ENCODE measurements at places on chromosomes 6 and 20. TPM values are rescaled to one million over a fixed set of nuclear protein-coding genes. Genes with fewer than 3 reads are reported as not detected.
A peak's percentile ranks its signal among the peaks of the same experiment; 100 is the strongest.

The SPTLC3 gene
- total RNA-seq = 4.1 TPM

The DDO gene
- total RNA-seq = 1.3 TPM

GRCh38 chr20:24636626-24637025 is 167.2 kb downstream of the SYNDIG1 start:
- no peaks in the 10 kb centered on the region for H3K36me3 ChIP-seq
- no peaks in the 10 kb centered on the region for H3K4me1 ChIP-seq
- DNase-seq = no peak
- no peak overlapping the region for H3K27ac ChIP-seq
- H3K27me3 ChIP-seq = no peaks in the 10 kb centered on the region

GRCh38 chr6:154169193-154169847 is 130.3 kb downstream of the OPRM1 start:
- no peak overlapping the region for H3K4me3 ChIP-seq
- H3K27ac ChIP-seq = no peak overlapping the region
- H3K4me1 ChIP-seq = no peaks in the 10 kb centered on the region
- no peak for DNase-seq
- no peaks in the 10 kb centered on the region for H3K27me3 ChIP-seq

DNA sequence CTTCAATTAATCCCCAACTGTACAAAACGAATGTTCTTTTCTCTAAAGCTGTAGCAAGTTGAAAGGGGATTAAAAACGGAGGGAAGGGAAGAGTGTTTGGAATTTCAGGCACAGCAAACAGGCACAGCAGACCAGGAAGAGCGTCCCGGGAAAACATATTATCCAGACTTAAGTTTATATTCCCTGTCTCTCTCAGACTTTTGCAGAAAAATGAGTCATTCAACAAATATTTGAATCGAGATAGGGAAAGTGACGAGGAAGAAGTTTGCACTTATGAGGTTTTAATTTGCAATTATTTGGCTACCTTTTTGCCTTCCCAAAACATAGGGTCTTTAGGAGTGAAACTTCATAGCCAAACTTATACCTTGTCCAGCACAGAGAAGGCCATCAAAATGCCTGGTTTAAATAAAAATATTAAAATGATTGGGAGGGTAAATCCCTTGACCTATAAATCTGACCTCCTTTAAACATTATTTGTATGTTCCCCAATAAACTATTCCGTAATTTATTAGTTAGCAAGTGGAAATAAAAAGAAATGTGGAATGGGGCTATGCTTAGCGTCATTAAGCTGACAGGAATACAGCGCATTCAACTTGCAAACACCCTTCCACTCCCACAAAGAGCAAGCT is 16.0 kb downstream of the HFE start:
- no peak for DNase-seq
- no peaks in the 10 kb centered on the region for H3K36me3 ChIP-seq
- H3K4me1 ChIP-seq = no peaks in the 10 kb centered on the region
- no peaks in the 10 kb centered on the region for H3K27me3 ChIP-seq
- peak overlapping the region; percentile 38 for H3K4me3 ChIP-seq

The LY6G5C gene
- total RNA-seq = 3.3 TPM

DNA sequence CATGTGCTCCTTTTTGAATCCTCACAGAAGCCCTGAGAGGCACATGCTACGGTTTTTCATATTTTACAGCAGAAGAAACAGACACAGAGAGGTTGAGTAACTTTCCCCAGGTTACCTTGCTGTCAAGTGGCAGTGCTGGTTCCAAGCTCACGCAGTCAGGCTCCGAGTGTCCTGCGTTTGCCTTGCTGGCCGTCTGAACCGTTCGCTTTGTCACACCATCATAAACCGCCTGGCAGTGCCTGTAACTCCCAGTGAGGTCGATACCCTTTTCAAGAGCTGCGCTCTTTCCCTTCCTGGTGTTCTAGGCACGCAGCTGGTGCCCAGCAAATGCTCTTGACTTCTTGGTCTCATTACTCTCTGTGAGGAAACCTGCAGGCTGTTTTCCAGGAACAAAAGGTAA is 31.3 kb upstream of the KCNG1 start:
- DNase-seq = no peak
- H3K27ac ChIP-seq = no peak overlapping the region
- no peaks in the 10 kb centered on the region for H3K4me1 ChIP-seq
- no peak overlapping the region for H3K4me3 ChIP-seq

- no peak overlapping the region for H3K4me3 ChIP-seq
- H3K27me3 ChIP-seq = no peaks in the 10 kb centered on the region
- no peaks in the 10 kb centered on the region for H3K4me1 ChIP-seq
- no peak overlapping the region for H3K27ac ChIP-seq
- no peaks in the 10 kb centered on the region for H3K36me3 ChIP-seq
Measured at GRCh38 chr20:2230726-2231488, 64.9 kb upstream of the TGM3 start.

The OTOR gene
- total RNA-seq = not detected

GRCh38 chr6:28953585-28954258 is 29.9 kb upstream of the TRIM27 start:
- no peak overlapping the region for H3K27ac ChIP-seq
- no peaks in the 10 kb centered on the region for H3K36me3 ChIP-seq
- no peak for DNase-seq

The RNF182 gene
- 0.60 TPM for total RNA-seq

DNA sequence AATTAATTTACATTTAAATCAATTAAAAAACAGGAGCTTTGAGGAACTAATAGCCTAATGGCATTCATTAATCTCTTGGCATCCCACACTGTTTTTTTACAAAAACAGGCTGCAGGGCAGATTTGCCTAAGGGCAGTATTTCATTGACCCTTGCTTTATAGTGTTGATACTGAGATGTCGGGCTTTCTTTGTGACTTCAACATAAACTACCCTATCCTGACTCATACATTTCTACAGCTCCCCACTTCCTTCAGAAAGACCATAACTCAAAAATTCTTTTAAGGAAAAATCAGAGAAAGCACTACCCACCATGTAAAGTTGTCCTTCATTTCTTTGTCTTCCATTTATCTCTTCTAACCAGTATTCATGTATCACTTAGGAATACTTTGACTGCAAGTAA is 92.2 kb upstream of the NT5E start:
- no peaks in the 10 kb centered on the region for H3K4me1 ChIP-seq
- no peak for DNase-seq
- H3K4me3 ChIP-seq = no peak overlapping the region
- no peak overlapping the region for H3K27ac ChIP-seq
- no peaks in the 10 kb centered on the region for H3K27me3 ChIP-seq
- no peaks in the 10 kb centered on the region for H3K36me3 ChIP-seq

- DNase-seq = no peak
- no peak overlapping the region for H3K27ac ChIP-seq
- no peak overlapping the region for H3K4me3 ChIP-seq
- H3K4me1 ChIP-seq = no peaks in the 10 kb centered on the region
- H3K27me3 ChIP-seq = no peaks in the 10 kb centered on the region
- no peaks in the 10 kb centered on the region for H3K36me3 ChIP-seq
Measured at GRCh38 chr6:161271343-161272030, 2.4 kb downstream of the AGPAT4 start.

- H3K36me3 ChIP-seq = no peaks in the 10 kb centered on the region
- no peaks in the 10 kb centered on the region for H3K4me1 ChIP-seq
- H3K27ac ChIP-seq = no peak overlapping the region
Measured at GRCh38 chr6:147563472-147563871, 55.0 kb downstream of the SAMD5 start.

DNA sequence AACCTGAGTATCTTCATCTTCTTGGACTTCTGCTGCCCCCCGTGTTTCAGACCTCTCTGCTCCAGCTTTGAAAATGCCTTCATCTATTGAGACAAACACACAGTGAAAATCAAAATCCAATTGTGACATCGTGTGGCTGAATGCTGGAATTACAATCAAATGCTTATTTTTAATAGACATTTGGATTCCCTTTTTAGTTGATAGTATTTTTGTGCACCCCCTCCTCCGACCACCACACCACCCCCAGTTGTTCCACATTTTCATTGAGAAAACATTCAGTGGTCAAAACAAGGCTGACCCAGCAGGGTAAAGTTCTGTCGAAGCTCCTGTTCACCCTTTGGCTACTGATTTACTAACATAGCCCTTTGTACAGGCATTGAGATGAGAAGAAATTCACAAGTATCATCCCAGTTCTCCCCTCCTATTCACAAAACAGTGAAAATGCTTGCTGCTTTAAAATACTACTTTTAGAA is 79.0 kb downstream of the NRSN1 start:
- H3K27ac ChIP-seq = no peak overlapping the region
- no peaks in the 10 kb centered on the region for H3K27me3 ChIP-seq
- no peak for DNase-seq
- no peaks in the 10 kb centered on the region for H3K36me3 ChIP-seq

DNA sequence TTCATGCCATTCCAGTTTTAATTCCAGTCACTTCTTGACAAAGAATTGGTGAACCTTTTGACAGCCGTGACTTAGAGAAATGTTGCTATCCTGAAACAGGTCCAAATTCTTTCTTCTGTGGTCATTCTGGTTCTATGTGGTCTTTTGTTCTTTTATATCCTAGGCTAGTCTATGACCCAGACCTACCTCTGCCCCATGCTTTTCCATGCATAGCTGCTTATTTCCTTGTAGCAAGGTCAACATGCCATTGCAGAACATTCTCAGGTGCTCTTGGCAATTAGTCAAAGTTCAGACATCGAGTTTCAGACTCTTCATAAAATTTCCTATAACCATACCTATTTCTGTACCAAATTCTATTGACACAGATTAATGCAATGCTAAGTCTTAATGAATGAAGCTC is 202.6 kb downstream of the PLCB1 start:
- no peaks in the 10 kb centered on the region for H3K36me3 ChIP-seq
- H3K27ac ChIP-seq = no peak overlapping the region
- no peak overlapping the region for H3K4me3 ChIP-seq
- no peak for DNase-seq
- no peaks in the 10 kb centered on the region for H3K4me1 ChIP-seq

DNA sequence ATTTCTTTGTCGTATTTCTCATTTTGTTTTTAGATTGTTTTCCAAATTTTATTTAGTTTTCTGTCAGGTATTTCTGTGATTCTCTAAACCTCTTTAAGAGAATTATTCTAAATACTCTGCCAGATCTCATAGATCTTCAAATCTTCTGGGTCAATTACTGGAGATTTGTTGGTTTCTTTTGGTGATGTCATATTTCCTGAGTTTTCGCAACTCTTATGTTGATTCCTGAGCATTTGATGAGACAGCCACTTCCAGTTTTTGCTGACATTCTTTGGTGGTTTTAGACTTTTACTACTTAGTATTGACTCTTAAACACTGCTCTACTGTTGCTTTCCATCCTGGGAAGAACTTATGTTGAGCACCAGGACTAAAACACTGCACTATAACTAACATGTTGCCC is 21.9 kb downstream of the ADGB start:
- no peaks in the 10 kb centered on the region for H3K27me3 ChIP-seq
- H3K4me1 ChIP-seq = no peaks in the 10 kb centered on the region
- H3K36me3 ChIP-seq = no peaks in the 10 kb centered on the region
- no peak for DNase-seq
- no peak overlapping the region for H3K4me3 ChIP-seq
- H3K27ac ChIP-seq = no peak overlapping the region

The MYH7B gene
- total RNA-seq = 0.57 TPM

- DNase-seq = no peak
- no peaks in the 10 kb centered on the region for H3K27me3 ChIP-seq
- no peaks in the 10 kb centered on the region for H3K36me3 ChIP-seq
- H3K4me1 ChIP-seq = no peaks in the 10 kb centered on the region
- no peak overlapping the region for H3K27ac ChIP-seq
- H3K4me3 ChIP-seq = no peak overlapping the region
Measured at GRCh38 chr6:168075787-168076202, 3.2 kb downstream of the FRMD1 start.

DNA sequence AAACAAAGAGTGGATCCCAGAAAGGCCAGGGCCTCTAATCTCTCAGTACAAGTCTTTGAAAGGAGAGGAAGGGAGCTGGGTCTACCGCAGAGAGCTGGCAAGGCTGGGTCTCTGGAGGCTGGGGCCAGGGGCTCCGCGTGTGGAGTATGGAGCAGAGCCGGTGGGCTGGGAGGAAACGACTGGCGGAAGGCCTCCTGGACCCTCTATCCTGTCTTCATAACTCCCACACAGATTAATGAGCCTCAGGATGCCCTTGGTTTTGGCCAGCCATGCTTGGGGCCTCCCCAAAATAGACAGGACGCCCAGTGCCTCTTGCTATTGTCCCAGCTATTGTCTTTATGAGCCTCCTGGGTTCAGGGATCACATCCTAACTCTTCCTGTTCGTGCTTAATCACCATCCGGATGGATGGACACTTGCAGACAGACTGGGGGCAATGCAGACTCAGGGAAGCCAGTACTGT is 306.4 kb downstream of the DHX35 start:
- no peak overlapping the region for H3K27ac ChIP-seq
- no peaks in the 10 kb centered on the region for H3K36me3 ChIP-seq
- H3K27me3 ChIP-seq = no peaks in the 10 kb centered on the region

DNA sequence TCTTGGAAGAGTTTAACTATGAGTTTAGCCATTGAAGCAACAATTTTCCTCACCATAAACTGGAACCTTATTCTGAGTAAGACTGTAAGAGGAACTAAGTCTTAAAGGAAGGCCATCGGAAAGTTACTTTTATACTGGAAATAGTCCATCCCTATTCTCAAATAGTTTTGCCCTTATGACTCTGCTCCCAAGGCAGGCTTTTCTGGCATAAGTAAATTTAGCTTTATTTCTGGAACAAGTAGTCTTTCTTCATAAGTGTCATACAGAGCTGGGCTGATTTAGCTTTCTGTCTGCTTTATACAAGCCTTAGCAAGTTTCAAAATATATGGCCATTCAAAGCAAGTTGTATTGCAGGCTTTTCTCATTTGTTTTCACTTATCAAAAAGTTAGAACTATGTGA is 328.1 kb downstream of the HACE1 start:
- H3K36me3 ChIP-seq = no peaks in the 10 kb centered on the region
- no peak overlapping the region for H3K27ac ChIP-seq
- DNase-seq = no peak
- peaks cover 20% of the 10 kb centered on the region for H3K4me1 ChIP-seq

The DPPA5 gene
- not detected for total RNA-seq

- H3K27me3 ChIP-seq = no peaks in the 10 kb centered on the region
- H3K4me1 ChIP-seq = no peaks in the 10 kb centered on the region
- H3K36me3 ChIP-seq = no peaks in the 10 kb centered on the region
Measured at GRCh38 chr6:163249651-163250101, 164.8 kb upstream of the QKI start.

DNA sequence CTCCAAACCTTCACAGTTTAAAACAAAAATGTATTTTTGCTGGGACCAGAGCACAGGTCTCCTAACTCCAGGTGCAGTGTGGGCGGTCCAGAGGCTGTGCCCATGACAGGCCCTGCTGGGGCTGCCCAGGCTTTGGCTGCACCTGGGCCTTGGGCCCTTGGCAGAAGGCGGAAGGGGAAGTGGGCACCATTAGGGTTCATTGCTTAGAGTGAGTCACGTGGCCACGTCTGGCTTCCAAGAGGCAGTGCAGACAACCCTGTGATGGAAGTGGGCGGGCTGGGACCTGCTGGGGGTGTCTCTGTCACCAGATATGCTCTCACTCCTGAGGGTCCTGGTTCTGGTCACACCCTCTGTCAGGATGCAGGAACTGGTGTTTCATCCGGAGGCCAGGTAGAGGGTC is 302.2 kb downstream of the QKI start:
- H3K4me3 ChIP-seq = no peak overlapping the region
- no peak for DNase-seq

All from aorta (tissue), 5 donors.